Retina (tissue), 1 donor: ENCODE measurements at places on chromosomes 4 and X.

DNA sequence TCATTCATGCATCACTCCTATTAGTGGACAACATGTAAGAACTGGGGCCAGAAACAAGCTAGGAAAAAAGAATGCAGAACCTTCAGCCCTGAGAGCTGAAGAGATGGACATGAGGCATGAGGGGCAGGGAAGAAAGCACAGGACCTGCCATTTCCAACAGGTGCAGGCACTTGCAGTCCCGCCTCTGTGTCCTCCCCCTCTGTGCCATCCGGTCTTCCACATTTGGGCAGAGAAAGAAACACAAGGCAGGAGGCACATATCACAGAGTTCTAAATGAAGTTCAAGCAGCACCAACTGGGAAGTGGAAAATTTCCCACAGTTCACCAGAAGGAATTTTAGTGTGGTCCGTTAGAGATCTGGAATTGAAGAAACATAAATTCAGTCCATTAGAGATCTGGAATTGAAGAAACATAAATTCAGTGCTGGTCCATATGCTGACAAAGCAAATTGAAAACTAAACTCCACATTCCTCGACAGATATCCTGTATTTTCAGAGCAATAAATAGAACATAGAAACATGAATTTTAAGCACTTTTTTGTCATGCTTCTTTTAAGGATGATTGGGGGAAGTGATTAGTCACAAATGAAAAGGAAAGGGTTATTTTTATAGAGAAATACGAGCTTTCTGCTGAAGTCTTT is 57.2 kb upstream of the DAPP1 start:
- no peak for DNase-seq

DNA sequence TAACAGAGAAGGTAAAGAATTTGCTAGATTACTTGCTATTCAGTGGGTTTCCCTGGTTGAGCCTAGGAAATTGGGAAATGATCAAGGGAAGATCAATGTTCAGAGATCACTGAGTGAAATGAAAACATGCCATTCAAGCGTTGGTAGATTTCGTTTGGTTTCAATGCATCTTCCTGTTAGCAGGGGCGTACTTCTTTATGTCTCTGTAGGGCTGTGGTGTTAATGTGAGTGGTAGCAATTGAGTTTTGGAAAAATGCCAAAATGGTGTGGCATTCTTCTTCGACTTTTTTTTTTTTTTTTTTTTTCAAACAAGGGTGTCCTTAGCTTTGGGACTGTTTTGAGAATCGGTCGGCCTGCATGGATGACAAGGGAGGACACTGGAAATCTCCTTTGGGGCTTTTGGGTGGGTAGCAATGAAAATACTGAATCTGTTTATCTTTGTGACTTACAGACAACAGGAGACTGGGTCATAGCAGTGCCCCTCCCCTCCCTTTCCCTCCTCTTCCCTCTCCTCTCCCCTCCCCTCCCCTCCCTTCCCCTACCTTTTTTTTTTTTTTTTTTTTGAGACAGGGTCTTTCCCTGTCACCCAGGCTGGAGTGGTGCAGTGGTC is 50.4 kb downstream of the SPRY1 start:
- no peak for DNase-seq

DNA sequence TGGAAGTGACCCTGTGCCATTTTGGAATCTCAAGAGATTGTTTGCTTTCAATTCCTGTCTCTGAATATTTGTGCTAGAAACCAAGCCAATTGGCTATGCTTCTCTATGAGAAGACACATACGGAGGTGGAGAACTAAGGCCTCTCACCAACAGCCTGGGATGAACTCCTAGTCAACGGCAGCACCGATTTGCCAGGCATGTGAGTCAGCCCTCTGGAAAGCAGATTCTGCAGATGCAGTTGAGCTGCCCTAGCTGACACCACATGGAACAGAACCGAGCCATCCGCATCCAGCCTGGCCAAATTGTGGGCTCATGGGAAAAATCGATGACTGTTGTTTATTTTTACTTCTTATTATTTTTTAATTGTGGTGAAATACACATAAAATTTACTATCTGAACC is 58.2 kb upstream of the WDFY3 start:
- no peak for DNase-seq

- DNase-seq, result no peak
Observed at GRCh38 chr4:149296503-149296902, 519.1 kb downstream of the IQCM start.

- no peak for DNase-seq
Observed at GRCh38 chrX:119424999-119425398, 25.9 kb downstream of the SLC25A43 start.

DNA sequence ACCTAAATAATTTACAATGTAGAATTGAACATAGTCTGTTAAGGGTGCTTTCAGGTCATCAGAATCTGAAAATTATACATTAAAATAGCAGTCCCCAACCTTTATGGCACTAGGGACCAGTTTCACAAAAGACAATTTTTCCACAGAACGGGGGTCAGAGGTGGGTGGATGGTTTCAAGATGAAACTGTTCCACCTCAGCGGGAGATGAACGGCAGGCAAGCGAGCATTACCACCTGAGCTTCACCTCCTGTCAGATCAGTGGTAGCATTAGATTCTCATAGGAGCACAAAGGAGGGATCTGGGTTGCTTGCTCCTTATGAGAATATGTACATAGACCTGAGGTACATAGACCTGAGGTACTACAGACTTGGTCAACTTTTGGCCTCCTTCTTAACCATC is 29.0 kb downstream of the LRBA start:
- DNase-seq, result no peak

DNA sequence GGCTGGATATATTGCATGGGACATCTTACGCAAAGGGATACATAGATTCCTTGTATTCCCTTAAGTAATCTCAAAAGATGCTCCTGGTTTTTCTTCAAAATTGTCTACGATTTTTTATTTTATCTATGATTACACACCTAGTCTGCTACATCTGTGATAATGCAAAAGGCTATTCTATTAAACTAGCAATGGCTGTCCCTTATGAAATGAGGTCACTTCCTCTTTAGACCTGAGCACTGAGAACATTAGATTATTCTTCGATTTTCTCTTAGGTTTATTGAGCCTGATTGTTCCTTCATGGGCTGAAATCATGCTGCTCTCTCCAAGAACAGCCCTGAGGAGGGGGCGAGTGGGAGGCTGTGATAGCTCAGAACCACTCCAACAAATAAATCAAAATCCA is 126.8 kb upstream of the ENPP6 start:
- no peak for DNase-seq

GRCh38 chr4:77862478-77863216 is at the start of gene MRPL1:
MRPL1 (plus strand) TSS chr4:77862830; CDS start chr4:77862849, 19 bp downstream.
- peak; percentile 93 for DNase-seq

GRCh38 chr4:52915191-52915590 is 53.1 kb downstream of the RASL11B start:
- DNase-seq, result no peak

- DNase-seq, result no peak
Observed at GRCh38 chr4:10917566-10917965, 233.0 kb upstream of the CLNK start.

GRCh38 chr4:88101165-88101564 is 57.3 kb downstream of the ABCG2 start:
- DNase-seq, result no peak

DNA sequence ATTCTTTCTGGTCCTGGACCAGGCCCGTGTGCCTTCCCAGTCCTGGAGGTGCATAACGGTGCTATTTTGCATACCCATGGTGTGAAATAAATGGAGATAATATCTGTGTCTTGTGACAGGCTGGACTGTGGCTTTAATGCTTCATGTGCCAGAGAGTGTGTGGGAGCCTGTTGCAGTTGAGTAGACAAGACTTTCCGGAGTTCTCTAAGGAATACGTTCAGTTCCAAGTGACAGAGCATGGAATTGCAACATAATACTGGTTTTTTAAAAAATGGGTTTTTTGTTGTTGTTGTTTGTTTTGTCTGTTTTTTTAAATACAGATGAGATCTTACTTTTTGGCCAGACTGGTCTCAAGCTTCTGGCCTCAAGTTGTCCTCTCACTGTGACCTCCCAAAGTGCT is 74.0 kb downstream of the HPRT1 start:
- no peak for DNase-seq

DNA sequence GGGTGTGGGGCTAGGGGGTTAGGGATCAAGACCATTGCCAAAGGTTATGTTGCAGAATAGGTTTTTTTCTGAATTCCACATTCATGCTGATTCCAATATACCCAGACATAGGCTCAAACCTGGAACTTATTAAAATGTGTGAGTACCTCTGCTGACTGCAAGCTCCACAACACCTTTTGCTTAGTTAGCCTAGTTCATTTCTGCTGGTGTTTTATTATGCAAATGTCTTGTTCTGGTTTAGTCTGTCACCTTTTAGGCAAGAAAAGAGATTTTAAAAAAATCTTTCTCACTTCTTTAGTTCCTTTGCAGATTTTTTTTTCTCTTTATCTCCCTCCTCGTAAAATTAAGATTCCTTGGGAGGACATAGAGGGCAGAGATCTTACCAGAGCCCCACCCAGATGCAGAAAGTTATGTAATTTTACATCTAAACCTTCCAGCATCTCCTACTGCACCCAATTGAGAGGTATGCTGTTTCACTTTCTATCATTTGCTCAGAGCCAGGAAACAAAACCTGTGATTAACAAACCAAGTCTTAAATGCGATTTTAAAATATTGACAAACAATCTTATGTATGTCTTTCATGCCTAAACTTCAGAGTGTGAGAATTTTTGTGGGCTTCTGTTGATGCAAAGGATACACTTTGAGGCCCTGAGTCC is 190.7 kb upstream of the CLNK start:
- DNase-seq, result no peak

GRCh38 chr4:11297627-11298026 is 131.1 kb downstream of the HS3ST1 start:
- no peak for DNase-seq

GRCh38 chr4:165922747-165923146 is 49.7 kb downstream of the TLL1 start:
- no peak for DNase-seq

- peak; percentile 54 for DNase-seq
Observed at GRCh38 chr4:5812506-5813229, 80.2 kb downstream of the CRMP1 start.

- no peak for DNase-seq
Observed at GRCh38 chrX:35285289-35285962, 342.8 kb downstream of the FAM47B start.

DNA sequence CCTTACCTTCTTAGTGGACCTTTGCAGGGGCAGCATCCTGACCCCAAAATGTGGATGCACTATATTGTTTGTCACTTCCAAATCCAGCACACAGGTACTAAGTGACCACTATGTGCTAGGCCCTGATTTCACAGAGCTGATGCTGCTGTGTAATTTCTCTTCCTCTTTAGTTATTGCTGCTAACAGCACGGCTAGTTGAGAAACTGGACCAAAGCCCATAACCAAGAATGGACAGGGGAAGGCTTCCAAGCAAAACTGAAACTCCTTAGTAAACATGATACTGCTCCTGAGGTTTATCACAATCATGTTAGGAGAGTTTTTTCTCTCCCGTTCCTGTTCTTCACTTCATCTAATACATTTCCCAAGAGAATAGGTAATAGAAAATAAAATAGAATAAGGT is 172.9 kb upstream of the TTC29 start:
- no peak for DNase-seq

GRCh38 chrX:13815664-13816063 is 1.2 kb downstream of the GPM6B start:
- peak; percentile 18 for DNase-seq

GRCh38 chrX:71178908-71179307 is 34.3 kb downstream of the NLGN3 start:
- DNase-seq, result peak; percentile 56
